ENCODE measurements at places on chromosomes 5 and 9. TPM values are rescaled to one million over a fixed set of nuclear protein-coding genes. Genes with fewer than 3 reads are reported as not detected.

IFNA13 gene
- not detected for total RNA-seq

DNA sequence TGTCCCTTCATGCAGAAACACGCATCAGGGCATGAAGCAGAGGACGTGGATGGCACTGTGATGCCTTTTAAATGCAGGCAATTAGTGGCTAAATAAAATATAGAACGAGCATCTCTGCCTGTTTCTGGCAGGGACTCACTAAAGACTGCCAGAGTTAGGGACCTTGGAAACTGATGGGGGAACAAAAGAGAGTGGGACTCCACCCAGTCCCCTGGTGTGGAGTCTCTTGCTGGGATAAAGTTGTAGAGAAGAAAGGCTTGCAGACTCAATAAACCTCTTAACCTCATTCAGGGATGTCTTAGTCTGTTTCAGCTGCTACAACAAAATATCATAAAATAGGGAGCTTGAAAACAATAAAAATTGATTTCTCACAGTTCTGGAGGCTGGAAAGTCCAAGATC lies 87.6 kb upstream of the ARAP3 start:
- DNase-seq, result no peak

GRCh38 chr9:109253637-109254284 lies 67.1 kb downstream of the EPB41L4B start:
- peak; percentile 38 for DNase-seq

HDHD3 gene
- total RNA-seq, result 5.8 TPM

NAA35 gene
- total RNA-seq, result 15.7 TPM

CD14 gene
- 10.3 TPM for total RNA-seq

DNA sequence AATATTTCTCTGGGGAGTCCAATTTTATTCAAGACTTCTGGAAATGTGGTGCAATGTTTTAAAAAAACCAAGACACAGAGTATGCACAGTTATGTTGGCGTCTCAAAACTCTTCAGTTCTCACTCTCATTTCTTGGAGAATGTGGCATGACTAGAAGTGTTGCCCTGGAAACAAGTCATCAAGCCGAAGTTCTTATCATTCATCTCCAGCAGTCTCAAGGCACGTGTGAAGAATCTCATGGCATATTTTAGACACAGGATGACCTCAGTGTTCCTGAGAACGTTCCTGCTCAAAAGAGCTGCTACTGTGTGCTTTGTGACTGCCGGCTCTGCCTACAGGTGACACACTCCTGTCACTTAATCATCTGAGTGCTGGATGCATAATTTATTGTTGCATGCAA lies 147.4 kb upstream of the IRX4 start:
- DNase-seq, result no peak

- no peak for DNase-seq
Measured at GRCh38 chr5:163260961-163261360, 176.4 kb upstream of the CCNG1 start.

Measured in SJSA1 (cell line).